ENCODE measurements at places on chromosomes 7 and 10. TPM values are rescaled to one million over a fixed set of nuclear protein-coding genes. Genes with fewer than 3 reads are reported as not detected.

The CPEB3 gene
- 23.2 TPM for total RNA-seq

The MNX1 gene
- total RNA-seq: not detected

The ITGB8 gene
- 124 TPM for total RNA-seq

The SEMA3D gene
- 1.6 TPM for total RNA-seq

The WDR86 gene
- total RNA-seq: 121 TPM

The CYP26C1 gene
- 0.63 TPM for total RNA-seq

The LRRTM3 gene
- total RNA-seq: 19.1 TPM

The CHST15 gene
- total RNA-seq: 64.8 TPM

The LIPK gene
- not detected for total RNA-seq

The C10orf67 gene
- 0.31 TPM for total RNA-seq

The FFAR4 gene
- total RNA-seq: not detected

The CYP3A4 gene
- not detected for total RNA-seq

The CHN2 gene
- 126 TPM for total RNA-seq

The ZNF37A gene
- 56.0 TPM for total RNA-seq

The SPAM1 gene
- not detected for total RNA-seq

The SPDYE5 gene
- not detected for total RNA-seq

The FAM171A1 gene
- total RNA-seq: 43.8 TPM

The INSYN2A gene
- total RNA-seq: 9.4 TPM

The UTF1 gene
- total RNA-seq: not detected

The PIK3AP1 gene
- total RNA-seq: 3.1 TPM

The ACHE gene
- 13.1 TPM for total RNA-seq

The CYP2E1 gene
- total RNA-seq: 16.3 TPM

The TOMM7 gene
- 147 TPM for total RNA-seq

The SFXN3 gene
- 99.2 TPM for total RNA-seq

The KIAA1549 gene
- 57.9 TPM for total RNA-seq

The LRIT1 gene
- total RNA-seq: not detected

The CLRN3 gene
- total RNA-seq: not detected

The CAMK2B gene
- 94.5 TPM for total RNA-seq

The GPR85 gene
- total RNA-seq: 156 TPM

The CPED1 gene
- 1.3 TPM for total RNA-seq

The ACTL6B gene
- total RNA-seq: 107 TPM

The GSTO2 gene
- total RNA-seq: 4.4 TPM

The CCDC172 gene
- total RNA-seq: not detected

The TMEM178B gene
- total RNA-seq: 79.5 TPM

The MRPS24 gene
- 18.8 TPM for total RNA-seq

The ANXA8 gene
- not detected for total RNA-seq

The SLC26A5 gene
- total RNA-seq: 0.31 TPM

The STK17A gene
- total RNA-seq: 15.0 TPM

The AKR1C4 gene
- total RNA-seq: not detected

The PALD1 gene
- 10.3 TPM for total RNA-seq

The SIRT1 gene
- total RNA-seq: 37.2 TPM

The FLNC gene
- total RNA-seq: 4.1 TPM

The SUN3 gene
- not detected for total RNA-seq

The MMP21 gene
- total RNA-seq: 0.31 TPM

The PRKCQ gene
- total RNA-seq: 2.2 TPM

The SAMD9L gene
- 2.8 TPM for total RNA-seq

The RARRES2 gene
- 5.0 TPM for total RNA-seq

The LRRD1 gene
- 3.8 TPM for total RNA-seq
